ENCODE measurements at places on chromosomes 1 and 21.
A peak's percentile ranks its signal among the peaks of the same experiment; 100 is the strongest.

GRCh38 chr1:96741335-96741734, 19.8 kb downstream of the PTBP2 start:
- no peak for DNase-seq

DNA sequence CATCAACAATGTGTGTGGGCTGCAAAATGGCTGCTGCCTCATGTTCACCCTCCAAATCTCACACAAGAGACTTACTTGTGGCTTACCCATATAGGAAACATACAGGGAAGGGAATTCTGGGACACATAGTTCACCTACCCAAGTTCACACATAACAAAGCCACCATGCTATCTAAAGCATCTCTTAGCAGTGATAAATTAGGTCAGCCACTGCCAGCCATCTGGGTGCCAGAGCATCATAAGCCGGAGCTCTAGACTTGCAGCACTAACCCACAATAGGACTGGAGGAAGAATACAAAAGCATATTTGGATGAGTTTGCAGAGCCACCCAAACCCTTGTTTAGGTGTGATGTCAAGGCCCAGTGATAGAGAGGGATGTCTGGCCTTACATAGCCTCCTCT, 321.7 kb downstream of the SEC16B start:
- no peak for DNase-seq

GRCh38 chr1:241553886-241554592, 21.9 kb downstream of the KMO start:
- no peak for DNase-seq

GRCh38 chr1:203692565-203693470, 66.2 kb downstream of the ATP2B4 start:
- DNase-seq, result peak; percentile 22

DNA sequence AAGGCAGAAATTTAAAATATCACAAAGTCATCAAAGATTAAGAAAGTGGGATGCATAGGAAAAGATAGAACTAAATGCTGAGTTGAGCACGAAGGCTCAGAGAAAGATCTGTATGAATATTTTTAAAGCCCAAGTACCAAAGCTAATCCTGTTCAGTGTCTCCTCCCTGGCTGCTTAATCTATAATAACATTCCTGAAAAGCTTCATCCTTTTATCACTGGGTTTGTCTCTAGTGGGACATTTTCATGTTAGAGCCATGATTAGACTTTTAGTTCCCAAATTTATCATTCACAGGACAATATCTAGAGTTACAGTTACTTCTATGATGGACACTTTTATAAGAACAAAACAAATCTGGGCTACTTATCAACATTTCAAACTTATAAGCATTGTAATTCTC, 38.6 kb downstream of the TNFSF18 start:
- DNase-seq, result no peak

DNA sequence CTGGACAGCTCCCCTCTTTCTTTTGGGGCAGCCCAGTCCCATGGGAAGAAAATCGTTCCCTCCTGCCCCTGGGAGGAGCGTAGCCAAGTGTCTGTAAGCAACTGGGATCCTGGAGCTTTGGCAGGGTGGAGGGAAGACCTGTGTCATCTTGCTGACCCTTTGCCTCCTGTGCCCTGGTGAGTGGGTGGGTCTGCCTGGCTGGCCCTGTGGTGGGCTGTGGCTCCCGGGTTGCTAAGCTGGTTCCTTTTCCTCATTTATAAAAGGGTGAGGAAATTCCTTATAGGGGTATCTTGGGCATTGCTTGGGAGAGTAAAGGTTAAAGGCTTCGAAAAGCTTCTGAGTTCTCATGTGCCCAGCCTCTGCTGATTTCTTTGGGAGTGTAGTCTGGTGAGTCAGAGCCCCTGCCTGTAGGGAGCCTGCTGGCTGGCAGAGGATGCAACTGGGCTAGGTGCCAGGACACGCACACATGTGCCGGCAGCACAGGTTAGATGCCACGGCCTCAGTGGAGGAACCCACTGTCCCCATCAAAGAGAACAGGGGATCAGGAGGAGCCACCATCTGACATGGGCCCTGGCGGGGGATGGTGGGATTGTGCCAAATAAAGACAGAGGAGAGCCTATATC, 85.2 kb downstream of the ARHGEF10L start:
- no peak for DNase-seq

DNA sequence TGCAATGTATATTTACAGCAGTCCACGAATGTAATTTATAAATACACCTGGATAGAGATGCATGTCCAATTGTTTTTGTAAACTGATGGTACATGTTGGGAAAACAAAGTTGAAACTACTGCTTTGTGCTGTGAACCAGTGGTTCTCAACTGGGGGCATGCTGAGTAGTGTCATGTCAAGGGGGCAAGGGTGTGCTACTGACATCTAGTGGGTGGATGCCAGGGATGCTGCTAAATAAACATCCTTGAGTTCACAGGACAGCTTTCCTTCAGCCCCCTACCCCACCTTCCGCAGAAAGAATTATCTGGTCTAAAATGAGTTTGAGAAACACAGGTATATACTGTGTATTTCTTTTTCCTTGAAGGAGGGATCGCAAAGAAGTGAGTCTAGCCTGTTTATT, 95.9 kb downstream of the RASAL2 start:
- no peak for DNase-seq

DNA sequence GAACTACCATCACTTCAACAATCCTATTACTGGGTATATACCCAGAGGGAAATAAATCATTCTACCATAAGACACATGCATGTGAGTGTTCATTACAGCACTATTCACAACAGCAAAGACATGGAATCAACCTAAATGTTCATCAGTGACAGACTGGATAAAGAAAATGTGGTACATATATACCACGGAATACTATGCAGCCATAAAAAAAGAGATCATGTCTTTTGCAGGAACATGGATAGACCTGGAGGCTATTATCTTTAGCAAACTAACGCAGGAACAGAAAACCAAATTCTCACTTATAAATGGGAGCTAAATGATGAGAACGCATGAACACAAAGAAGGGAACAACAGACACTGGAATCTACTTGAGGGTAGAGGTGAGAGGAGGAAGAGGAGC, 39.0 kb downstream of the KIAA0319L start:
- no peak for DNase-seq

DNA sequence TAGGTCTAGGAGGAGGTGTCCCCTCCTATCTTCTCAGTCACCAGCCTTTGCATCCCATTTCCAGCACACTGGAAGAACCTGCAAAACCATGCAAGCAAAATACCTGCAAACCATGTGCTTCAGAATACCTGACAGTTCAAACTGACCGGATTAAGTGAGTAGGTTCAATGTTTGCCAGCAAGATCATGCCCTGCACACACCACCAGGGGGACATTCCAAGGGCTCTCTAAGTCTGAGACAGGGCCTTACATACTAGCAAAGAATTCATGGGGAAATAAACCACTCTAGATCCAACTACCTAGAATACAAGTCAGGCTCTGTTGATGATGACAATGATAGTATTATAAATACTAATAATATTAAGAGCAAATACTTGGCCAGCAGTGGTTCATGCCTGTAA, 27.6 kb downstream of the INPP5B start:
- DNase-seq, result no peak

DNA sequence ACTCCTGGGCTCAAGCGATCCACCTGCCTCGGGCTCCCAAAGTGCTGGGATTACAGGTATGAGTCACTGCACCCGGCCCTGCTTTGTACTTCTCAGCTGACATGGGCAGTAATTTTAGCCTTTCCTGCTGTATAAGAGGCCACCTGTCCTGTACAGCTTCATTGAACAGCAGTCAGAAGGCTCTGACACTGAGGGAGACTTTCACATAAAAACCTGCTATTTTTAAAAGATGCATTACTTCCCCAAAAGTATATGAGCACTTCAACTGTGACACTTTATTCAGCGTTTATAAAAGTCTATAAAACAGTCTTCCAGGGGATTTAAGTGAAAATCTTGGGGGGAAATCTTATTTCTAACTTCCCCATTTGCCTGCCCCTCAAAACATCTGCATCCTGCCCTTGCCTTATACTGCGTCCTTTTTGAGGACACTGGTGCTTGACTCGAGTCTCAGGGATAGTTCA, 17.6 kb downstream of the RNU5D-1 start:
- peak; percentile 67 for DNase-seq
